KBM-7 (cell line): ENCODE measurements at places on chromosomes 16 and 17.

DNA sequence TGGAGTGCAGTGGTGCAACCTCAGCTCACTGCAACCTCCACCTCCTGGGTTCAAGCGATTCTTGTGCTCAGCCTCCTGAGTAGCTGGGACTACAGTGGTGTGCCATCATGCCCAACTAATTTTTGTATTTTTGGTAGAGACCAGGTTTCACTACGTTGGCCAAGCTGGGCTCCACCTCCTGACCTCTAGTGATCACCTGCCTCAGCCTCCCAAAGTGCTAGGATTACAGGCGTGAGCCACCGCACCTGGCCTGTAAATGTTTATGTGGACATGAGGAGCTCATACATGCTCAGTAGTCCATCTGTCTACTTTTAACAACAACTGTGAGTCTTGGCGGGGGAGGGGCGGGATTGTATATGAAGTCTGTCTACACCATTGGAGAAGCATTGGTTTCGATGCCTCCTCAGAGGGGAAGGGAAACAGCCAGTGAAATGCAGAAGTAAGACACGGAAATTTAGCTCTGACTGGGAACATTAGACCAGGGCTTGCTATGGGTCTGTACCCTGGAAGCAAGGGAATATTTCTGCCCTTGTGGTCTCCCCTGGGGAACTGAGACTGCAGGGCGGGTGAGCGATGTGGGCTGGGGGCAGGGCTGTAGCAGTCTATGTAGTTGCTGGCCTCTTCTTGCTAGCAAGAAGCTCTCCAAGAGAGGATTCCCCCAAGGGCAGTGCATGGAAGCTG is 9.3 kb downstream of the NUBP1 start:
- peak; percentile 82 for DNase-seq

DNA sequence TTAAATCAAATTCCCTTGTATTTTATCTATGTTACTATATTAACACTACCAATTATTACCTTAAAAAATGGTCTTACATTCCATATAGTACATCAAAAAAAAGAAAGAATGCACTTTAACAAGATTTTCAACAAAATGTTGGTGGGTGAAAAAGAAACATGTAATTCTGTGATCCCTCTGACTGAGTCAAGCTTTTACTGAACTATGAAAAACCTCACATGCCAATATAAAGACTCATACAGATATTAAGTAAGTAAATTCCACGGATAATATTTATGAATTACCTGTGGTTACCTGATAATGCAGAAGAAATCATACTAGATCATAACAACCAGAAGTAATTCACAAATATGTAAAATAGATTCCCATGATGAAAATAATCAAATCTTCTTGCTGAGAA is 12.4 kb downstream of the COIL start:
- DNase-seq: no peak

- DNase-seq: peak; percentile 69
These were observed 6.7 kb downstream of the TRPV1 start for GRCh38 chr17:3602499-3602898.

DNA sequence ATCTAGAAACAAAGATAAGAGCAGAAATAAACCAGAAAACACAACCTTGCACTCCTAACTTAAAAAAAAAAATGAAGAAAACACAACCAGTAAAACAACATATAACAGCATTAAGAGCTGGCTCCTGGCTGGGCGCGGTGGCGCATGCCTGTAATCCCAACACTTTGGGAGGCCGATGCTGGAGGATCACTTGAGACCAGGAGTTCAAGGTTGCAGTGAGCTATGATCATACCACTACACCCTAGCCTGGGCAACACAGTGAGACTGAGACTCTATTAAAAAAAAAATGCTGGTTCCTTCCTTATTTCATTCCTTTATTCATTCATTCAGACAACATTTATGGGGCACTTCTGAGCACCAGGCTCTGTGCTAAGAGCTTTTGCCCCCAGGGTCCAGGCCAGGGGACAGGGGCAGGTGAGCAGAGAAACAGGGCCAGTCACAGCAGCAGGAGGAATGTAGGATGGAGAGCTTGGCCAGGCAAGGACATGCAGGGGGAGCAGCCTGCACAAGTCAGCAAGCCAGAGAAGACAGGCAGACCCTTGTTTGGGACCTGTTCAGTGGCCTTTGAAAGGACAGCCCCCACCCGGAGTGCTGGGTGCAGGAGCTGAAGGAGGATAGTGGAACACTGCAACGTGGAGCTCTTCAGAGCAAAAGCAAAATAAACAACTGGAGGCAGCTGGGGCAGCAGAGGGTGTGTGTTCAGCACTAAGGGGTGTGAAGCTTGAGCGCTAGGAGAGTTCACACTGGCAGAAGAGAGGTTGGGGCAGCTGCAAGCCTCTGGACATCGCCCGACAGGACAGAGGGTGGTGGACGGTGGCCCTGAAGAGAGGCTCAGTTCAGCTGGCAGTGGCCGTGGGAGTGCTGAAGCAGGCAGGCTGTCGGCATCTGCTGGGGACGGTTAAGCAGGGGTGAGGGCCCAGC is 2.6 kb downstream of the STH start:
- no peak for DNase-seq

GRCh38 chr16:54690710-54691109 is 240.0 kb upstream of the IRX5 start:
- DNase-seq: no peak

DNA sequence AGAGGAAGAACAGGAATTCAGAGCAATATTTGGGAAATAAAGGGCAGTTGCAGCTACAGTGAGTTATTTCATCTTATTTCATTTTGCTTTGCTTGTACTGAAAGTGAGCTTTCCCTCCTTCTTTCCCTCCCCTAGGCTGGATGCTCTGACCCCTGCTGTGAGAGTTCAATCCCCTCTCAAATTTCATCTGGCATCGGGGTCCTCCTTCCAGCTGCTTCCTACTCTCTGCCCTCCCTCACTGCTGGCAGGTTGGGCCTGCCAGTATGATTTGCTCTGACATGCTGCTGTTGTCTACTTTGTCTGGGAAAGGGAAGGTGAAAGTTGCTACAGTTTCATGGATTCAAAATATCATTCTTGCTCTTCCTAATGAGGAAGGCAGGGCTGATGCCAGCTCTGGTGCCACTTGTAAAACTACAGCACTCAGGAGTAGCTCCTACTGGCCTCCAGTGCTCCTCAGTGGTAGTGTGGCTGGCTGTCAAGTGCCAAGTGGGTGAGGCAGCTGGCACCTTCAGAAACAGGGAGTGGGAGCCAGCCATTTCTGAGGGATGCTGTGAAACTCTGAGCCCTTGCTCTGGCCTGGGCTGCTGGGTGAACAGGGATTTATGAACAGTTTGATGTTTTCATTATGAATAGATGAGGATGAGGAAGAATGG is 408.6 kb downstream of the HAPSTR1 start:
- no peak for DNase-seq

DNA sequence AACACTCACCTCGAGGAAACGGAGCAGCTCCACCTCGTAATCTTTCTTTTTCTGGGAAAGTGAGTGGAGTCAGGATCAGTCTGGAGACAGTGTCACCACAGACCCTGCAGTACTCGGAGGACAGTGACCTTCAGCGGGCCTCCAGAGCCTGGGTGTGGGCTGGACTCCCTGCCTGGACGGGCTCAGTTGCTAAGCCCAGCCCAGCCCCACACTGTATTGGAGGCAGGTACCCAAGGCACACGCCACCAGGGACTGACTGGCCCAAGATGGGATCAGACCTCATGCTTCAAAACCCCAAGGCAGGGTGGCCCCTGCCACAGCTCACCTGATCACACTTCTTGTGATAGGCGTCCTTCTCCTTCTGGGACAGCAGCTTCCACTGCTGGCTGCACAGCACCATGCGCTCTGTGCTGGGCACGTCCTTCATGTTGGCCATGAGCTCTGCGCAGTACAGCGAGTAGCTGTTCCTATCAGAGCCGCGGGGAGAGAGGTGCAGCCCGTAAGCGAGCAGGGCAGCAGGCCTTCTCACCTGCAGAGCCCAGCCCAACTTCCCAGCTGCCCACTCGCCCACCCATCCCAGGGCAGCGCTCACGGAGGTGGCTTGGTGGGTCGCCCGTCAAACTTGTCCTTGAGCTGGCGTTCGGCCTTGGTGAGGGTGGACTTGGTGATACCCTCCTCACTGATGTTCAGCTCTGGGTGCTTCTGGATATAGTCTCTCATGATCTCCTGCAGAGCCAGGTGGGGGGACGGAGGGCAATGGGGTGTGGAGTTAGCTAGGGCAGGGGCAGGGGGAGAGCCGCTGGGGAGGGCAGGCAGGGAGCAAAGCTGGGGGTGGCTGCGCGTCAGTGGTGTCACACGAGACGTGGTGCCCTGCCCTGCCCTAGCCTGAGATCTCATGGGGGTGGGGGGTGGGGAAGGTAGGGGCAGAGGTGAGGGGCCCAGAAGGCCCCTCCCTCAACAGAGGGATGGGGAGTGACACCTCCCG is 7.9 kb downstream of the UBTF start:
- no peak for DNase-seq

DNA sequence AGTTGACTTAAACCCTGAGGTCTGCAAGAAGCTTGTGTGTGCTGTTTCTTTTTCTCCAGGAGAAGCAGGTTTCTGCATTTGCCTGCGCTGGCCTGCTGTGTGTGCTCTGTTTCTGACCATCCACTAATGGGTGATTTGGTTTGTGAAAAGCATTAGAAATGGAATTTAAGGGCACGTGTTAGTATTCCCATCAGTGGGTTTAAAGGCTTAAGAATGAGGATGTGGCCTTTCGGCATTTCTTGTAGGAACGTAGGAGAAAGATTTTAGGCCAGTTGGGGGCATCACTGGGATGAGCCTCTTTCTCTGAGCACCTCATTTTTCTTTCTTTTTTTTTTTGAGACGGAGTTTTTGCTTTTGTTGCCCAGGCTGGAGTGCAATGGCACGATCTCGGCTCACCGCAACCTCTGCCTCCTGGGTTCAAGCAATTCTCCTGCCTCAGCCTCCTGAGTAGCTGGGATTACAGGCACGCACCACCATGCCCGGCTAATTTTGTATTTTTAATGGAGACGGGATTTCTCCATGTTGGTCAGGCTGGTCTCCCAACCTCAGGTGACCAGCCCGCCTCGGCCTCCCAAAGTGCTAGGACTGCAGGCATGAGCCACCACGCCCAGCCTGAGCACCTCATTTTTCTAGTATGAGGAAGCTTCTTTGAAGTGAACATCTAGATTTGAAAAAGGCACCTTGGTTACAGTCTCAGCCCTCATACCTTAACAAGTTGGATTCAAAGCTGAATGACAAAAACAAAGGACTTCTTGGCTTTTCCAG is 110.3 kb downstream of the BANP start:
- DNase-seq: no peak

DNA sequence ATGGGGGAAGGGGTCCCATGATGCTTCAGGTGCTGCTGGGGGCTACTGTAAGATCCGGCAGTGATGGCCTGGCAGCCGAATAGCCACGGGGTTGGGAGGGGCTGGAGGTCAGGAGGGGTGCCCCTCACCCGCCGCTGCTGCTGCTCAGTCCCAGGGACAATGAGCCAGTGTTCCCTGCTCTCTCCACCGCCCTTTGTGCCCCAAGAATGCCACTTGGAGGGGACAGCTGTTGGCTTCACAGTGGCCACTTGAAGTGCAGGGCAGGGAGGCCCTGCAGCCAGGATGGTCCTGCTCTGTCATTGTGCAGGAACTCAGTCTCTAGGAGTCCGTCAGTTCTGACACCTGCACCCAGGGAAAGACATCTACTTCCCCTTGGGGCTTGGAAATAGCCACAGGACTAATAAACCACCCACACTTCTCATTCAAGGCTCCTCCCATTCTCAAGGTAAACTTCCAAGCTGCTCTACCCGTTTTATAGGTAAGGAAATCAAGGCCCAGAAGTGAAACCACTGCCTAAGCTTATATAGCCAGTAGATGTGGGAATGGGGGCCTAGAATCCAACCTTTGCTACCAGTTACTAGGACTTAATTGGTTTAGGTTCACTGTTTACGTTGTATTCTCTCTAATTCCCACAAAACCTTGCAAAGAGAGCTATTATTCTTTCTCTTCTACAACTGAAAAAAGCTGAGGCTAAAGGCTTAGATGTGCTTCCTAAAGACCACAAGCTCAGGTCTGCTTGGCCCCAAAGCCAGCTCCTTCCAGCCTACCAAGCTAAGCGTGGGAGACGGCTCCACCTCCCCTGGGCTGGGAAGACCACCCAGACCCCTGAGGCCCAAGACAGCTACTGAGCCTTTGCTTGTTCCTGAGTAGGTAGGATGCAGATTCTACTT is 6.2 kb upstream of the CPSF4L start:
- no peak for DNase-seq

DNA sequence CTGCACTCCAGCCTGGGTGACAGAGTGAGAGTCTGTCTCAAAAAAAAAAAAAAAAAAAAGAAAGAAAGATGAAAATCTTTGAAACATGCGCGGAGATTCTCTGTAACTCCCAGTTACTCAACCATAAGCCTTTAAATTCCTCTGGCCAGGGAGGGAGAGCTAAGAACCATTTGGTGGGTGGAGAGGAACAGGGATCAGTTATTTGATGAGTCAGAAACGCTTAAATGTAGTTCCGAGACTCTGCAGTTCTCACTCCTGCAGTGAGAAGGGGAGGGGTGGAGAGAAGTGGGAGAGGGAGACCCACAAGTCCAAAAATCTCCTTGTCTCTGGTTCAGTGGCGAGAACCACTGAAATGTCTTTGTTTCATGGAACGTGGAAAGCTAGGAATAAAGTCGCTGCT is 266.7 kb downstream of the SOX9 start:
- no peak for DNase-seq

DNA sequence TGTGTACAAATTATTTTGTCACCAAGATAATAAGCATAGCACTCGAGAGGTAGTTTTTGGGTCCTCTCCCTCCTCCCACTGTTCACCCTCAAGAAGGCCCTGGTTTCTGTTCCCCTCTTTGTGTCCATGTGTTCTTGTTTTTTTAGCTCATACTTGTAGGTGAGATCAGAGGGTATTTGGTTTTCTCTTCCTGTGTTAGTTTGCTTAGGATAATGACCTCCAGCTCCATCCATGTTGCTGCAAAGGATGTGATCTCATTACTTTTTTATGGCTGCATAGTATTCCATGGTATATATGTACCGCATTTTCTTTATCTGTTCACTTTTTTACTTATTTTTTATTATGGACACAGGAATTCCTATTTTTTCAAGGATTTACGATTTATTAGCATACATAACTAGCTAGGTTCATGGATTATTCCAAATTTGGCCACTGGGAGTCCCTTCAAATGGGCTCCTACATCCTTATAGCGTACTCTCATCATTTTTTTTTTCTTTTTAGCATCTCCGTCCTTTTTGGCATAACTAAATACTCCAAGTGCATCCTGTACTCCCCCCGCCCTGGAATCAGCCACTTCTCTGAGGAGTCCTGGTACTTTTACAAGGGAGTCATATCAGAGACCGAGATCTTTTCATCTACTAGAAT is 7.3 kb downstream of the TADA2A start:
- no peak for DNase-seq

GRCh38 chr17:35489944-35490343 is 41.4 kb upstream of the SLFN13 start:
- no peak for DNase-seq
